Activated CD4-positive, CD25-positive, alpha-beta regulatory T cell treated with anti-CD3 and anti-CD28 coated beads, Interleukin-2, amount 50 U/mL, for 16 hours (primary cell): ENCODE measurements at places on chromosomes 3 and 15.
A peak's percentile ranks its signal among the peaks of the same experiment; 100 is the strongest.

- DNase-seq, result no peak
Observed at GRCh38 chr3:159765860-159766294, 222.8 kb upstream of the IL12A start.

- DNase-seq, result no peak
Observed at GRCh38 chr15:72599855-72600464, 54.5 kb upstream of the GOLGA6B start.

DNA sequence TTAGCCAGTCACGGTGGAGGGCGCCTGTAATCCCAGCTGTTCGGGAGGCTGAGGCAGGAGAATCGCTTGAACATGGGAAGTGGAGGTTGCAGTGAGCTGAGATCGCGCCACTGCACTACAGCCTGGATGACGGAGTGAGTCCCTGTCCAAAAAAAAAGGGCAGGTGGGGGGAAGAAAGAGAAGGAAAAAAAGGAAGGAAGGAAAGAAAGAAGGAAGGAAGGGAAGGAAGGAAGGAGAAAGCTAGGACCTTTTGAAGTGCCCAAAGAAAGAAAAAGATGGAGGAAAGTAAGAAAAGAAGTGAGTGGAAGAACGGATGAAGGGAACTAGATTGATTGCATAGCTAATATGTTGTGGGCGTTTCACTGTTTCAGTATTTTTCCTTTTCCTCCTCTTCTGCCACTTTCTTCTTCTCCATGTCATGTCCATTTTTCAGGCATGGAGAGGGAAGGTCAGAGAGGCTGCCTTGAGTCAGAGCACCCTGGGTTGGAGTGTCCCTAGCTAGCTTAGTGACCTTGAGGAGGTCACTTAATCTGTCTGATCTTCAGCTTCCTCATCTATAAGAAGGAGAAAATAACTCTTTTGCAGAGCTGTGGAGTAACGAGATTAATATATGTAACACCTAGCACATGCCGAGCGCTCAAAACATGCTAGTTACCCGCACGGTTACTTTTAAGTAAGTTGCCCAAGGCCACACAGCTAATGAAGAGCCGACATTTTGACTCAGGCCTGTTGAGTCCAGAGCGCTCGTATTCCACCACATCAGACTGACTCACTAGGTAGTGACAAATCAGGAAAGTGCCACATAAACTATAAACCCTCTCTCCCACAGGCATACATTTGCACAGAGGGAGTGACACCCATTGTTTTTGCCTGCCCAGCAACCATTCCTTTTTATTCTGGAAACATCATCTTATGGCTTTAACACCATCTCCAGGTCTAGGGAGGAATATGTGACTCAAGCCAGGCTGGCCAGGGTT lies 42.2 kb downstream of the BHLHE40 start:
- no peak for DNase-seq

- no peak for DNase-seq
Observed at GRCh38 chr3:171883893-171884279, 40.7 kb downstream of the TMEM212 start.

- DNase-seq, result no peak
Observed at GRCh38 chr3:138445236-138445635, 10.8 kb downstream of the ESYT3 start.

GRCh38 chr3:117563063-117563462 lies 853.5 kb downstream of the TUSC7 start:
- DNase-seq, result no peak

DNA sequence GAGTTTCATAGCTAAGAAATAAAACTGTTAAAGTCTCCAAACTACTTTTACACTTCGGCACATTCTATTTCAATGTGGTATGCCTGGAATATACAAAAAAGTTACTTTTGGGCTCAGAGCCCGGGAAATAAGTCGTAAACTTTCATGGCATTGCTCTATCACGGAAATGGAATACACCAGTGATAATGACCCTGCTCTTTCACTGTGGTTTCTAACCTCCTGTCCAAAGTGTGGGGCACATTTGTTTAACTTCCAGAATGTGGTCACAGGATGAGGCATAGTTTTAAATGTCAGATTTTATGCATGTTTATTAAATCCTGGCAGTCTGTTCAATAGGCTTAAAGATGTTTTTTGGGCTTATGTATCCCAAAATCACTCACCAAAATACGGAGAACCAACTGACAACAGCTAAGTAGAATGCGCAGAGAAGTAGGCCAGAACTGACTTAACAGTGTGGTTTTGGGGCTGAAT lies 5.1 kb downstream of the CXCR6 start:
- DNase-seq, result no peak

DNA sequence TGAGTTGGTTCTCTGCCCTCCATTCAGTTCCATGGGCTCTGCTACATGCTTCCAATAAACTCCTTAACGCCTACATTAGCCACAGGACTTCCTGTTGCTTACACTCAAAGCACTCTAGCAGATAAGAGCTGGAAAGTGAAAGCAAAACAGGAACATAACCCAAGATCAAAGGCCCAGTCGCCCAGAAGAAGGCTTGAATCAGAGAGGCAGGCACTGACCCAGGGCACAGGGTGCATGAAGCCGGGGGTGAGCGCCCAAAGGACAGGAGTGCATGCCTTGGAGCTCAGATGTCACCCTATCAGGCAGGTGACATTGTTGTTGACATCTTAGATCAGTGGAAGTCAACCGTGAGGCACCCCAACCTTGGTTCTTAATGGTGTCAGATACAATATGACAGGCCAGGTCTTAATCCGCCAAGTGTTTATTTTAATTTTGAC lies 235.1 kb downstream of the UACA start:
- DNase-seq, result peak; percentile 28

- DNase-seq, result no peak
Observed at GRCh38 chr3:73694983-73695757, 70.4 kb upstream of the PDZRN3 start.

GRCh38 chr15:80476036-80476435 lies 71.9 kb downstream of the ARNT2 start:
- DNase-seq, result no peak

DNA sequence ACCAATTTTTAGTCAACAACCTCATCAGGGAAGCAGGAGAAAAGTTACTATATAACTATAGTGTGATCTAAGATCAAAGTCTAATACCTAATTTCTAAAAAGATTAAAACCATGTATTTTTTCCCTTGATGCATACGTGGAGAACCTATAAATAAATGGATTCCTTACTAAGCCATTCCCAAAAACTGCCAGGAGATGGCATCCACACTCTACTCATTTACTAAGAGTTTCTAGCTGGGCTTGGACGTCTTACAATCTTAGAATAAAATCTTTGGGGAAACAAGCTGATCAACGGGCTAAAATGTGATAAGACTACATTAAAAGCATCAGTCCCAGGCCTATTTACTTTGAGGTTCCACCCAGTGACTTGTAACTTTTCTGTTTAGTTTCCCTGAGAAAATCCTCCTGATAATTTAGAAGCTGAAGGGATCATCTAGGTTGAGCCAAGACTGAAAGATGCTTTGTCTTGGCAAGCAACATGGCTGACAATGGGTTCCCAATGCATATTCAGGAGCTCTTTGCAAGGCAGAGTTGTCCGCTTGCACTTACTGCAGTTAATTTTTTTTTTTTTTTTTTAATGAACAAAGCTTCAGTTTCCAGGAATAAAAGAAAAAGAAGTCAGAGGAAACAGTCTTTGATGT lies 85.5 kb upstream of the FGF12 start:
- no peak for DNase-seq

GRCh38 chr3:141444586-141445285 lies 42.1 kb upstream of the RASA2 start:
- no peak for DNase-seq

DNA sequence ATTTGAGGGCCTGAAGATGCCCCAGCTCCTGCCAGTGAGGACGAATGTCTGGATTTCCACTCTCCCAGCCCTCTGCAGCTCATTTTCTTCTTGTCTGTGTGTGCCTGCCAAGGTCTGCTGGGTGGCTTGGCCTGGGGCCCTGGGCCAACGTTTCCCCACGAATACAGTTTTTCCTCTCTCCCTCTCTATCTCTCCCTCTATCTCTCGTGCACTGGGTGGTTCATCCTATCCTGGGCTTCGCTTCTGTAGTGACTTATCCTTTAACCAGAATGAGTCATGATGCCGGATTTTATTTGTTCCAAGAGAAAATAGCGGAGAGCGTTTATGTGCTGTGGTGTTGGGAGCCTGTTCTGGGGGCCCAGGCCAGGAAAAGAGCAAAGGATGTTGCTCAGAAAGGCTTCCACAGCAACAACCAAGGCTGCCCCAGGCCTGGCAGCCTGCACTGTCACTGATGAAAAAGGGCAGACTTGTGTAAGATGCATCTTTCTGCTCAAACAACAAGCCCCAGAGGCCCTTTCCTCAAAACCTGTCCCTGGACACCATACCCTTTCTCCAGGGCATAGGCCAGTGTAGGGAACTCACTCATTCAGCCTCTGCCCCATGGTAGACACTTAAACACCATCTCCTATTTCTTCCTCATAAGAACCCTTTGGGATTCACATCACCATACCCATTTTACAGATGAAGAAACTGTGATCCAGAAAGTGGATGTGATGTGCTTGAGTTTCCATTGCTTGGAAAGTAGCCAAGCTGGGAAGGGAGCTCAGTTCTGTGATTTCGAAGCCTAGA lies 47.3 kb downstream of the ITGA11 start:
- DNase-seq, result no peak

DNA sequence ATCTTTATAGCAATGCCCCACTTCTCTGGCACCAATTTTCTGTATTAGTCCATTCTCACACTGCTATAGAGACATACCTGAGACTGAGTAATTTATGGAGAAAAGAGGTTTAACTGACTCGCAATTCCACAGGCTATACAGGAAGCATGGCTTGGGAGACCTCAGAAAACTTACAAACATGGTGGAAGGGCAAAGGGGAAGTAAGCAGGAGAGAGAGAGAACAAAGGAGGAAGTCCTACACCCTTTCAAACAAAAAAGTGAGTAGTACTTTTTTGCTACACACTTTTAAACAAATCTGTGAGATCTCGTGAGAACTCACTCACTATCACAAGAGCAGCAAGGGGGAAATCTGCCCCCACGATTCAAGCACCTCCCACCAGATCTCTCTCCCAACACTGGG lies 67.8 kb upstream of the ZBED2 start:
- no peak for DNase-seq

- DNase-seq, result no peak
Observed at GRCh38 chr3:65158023-65158422, 470.2 kb upstream of the ADAMTS9 start.

GRCh38 chr3:35426366-35426958 lies 212.9 kb upstream of the ARPP21 start:
- DNase-seq, result no peak

DNA sequence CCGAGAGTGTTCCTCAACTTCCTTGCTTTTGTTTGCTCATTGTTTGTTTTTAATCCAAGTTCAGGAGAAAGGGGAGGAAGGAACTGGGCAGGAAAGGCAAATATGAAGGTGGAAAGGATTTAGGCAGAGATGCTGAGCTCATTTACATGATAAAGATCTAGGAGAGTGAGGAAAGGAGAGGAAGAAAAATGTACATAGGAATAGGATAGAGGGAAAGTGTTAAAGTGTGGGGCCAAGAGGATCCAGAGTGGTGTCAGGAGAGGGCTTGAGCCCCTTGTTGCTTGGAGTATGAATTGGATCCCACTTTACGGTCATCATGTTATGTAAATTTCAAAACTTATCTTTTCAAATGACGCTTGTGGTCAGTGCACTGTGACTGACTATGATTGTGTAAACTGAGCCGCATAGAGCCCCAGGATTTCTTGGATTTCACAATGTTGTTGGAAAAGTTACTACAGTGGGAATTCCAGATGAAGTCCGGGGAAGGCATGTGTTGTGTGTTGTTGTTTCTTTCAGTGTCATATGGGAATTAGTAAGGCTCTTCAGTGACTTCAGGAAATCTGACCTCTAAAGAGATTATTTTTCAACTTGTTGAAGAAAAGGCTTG lies 15.0 kb upstream of the PLD1 start:
- DNase-seq, result no peak

- no peak for DNase-seq
Observed at GRCh38 chr3:42653560-42654330, at the start of gene ZBTB47. Gene ZBTB47, plus strand, starts transcription at chr3:42653697. Its CDS starts 4,659 bp downstream, at chr3:42658356.

DNA sequence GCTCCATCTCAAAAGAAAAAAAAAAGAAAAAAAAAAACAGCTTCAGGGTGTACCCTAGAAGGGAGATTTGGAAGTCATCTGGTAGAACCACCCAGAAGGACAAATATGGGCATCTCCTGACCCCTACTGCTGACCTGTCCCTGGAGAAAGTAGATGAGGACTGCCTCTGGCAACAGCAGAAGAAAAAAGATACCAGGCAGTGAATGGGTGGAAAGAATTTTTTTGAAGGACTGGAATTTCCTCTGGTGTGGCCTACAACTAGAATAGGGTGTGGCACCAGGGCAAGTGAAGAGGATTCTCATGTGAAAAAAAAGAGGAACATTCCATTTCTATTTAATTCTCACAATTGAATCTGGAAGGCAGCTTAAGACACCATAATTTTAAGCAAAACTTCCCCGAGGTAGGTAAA lies 3.1 kb downstream of the ANXA2 start:
- DNase-seq, result no peak

DNA sequence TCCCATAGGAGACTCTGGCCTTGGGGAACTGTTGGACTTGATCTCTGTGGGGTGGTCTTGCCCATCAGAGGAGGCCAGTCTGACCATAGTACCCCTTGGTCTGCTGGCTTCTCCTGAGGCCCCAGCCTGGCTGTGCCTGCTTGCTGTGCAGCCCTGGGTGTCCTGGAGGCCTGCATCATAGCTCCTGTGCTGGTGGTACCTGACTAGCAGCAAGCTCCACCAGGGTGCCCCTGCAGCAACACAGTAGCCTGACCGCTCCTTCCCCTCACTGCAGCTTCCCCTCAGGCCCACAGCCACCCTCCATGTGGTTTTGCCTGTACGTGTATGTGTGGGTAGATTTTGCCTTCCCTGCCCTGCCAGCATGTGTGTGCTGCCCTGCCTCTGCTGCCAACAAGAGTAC lies 85.6 kb upstream of the TTC14 start:
- no peak for DNase-seq

DNA sequence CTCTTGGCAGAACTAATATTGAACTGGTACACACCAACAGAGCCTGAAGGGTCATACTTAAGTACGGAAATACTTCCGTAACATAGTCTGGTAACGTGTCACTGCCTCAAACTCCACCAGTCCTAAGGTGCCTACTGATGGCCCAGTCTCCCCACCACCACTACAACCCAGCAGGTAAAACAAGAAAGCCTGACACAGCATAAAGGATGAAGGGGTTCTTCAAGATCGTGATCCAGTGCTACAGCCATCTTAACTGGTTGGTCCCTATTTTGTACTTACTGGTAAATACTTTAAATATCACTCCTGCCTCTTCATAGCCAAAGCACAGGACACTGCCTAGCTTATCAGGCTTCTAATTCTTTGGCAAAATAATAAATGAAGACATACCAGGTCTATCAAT lies 46.5 kb downstream of the PEAK1 start:
- DNase-seq, result no peak

- DNase-seq, result no peak
Observed at GRCh38 chr3:21446027-21446426, 305.0 kb downstream of the ZNF385D start.

DNA sequence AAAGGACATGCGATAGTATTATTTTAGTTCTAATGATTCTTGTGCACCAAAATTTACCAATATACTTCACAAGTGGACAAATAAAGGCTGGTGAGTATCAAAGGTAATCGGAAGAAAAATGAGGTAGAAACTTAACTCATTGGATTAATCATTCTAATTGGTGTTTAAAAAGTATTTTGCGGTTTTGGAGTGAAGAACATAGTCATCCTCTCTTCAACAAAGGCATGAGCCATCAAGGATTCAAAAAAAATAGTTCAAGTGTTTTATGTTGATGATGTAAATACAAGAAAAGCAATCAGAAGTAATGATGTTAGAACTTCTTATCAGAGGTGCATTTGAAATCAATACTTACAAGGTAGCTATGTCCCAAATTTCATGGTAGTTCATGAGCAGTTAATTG lies 221.5 kb downstream of the P3H2 start:
- no peak for DNase-seq

GRCh38 chr3:174477491-174477890 lies 381.6 kb upstream of the NAALADL2 start:
- no peak for DNase-seq
